ENCODE measurements at places on chromosomes 2 and 18.

GRCh38 chr2:168781191-168781817, 21.1 kb upstream of the NOSTRIN start:
- no peak for DNase-seq

DNA sequence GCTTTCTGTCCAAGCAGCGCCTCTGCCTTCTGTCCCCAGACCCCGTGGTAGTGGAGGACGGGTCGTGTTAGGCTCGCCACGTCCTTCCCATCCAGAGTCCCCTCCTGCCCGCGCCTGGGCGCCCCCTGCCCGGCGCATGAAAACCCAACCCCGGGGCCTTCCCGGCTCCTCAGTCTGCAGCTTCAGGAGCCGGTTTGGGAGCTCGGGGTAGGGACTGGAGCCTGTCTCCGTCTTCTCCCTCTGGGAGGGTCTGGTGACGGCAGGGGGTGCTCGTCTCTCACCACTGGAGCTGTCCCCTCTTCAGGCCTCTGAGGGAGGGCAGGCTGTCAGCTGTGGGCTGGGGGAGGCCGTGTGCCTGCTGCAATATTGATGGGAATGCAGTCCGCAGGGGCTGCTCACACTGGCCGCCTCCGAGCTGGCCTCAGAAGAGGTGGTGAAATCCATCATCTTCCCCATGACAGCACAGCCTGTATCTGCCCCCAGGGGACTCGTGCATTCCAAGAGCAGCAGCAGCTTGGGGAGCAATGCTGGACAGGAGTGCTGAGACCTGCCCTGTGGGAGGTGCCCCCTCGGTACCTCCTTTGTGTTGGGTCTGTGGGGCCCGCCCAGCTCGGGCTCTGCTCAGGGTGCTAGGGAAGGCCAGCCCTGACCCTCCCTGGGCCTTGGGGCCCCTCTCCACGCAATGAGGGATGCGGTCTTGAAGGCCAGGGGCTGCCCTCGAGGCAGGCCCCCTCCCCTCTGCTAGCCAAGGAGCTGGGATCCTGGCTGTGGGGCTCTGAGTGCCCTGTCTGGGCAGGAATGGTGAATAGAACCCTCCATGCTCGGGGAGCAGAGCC, 17.8 kb upstream of the KLHL30 start:
- DNase-seq: peak; percentile 35

GRCh38 chr18:11071300-11071699, 78.1 kb downstream of the PIEZO2 start:
- DNase-seq: no peak

GRCh38 chr2:132715386-132716351, 45.7 kb upstream of the LYPD1 start:
- no peak for DNase-seq

GRCh38 chr2:205212357-205212756, 469.9 kb upstream of the NRP2 start:
- peak; percentile 21 for DNase-seq

- no peak for DNase-seq
These were observed 152.6 kb upstream of the TTC39C start for GRCh38 chr18:23861805-23862470.

DNA sequence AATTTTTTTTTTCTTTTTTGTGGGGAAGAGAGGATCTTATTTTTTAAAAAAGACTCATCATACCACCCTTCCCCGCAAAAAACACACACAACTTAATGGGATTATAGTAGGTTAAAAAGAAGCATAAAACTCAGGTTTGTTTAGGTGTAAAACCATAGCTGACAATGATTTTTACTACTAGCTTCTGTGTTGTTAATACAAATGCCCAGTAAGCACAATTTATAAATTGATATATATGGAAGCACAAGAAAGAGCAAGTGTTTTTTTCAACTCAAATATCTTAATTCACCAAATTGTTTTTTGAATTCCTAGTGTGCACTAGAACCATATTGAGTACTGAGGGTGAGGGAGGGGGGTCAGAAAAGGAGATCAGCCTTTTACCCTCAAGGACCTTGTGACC, 7.0 kb downstream of the STAT4 start:
- DNase-seq: no peak

GRCh38 chr18:36757081-36757480, 71.7 kb downstream of the TPGS2 start:
- DNase-seq: peak; percentile 48

GRCh38 chr18:22639026-22639463, 221.3 kb upstream of the CTAGE1 start:
- DNase-seq: no peak

GRCh38 chr2:127094509-127095366, 12.2 kb downstream of the BIN1 start:
- no peak for DNase-seq

- DNase-seq: peak; percentile 96
These were observed 14.3 kb downstream of the KCNH7 start for GRCh38 chr2:162824304-162824703.

DNA sequence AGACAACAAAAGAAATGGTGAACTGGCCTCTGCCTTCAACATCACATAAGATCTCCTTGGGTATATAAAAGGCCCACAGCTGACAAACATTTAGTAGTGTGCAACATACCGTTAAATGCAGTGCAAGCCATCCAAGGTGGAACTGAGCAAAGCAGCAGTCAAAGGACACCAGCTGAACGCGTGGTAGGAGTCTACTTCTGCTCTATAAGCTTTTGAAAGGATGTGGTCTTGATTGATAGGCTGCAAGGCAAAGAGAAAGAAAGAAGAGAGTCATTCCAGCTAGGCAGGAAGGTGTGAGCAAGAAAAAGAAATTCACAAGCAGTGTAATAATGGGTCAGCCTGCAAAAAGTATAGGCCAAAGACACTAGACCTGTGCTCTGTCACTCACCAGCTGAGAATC, 356.3 kb downstream of the SATB2 start:
- DNase-seq: no peak

GRCh38 chr18:2150566-2150965, 420.7 kb downstream of the METTL4 start:
- no peak for DNase-seq

GRCh38 chr2:68845043-68845442, 26.2 kb downstream of the BMP10 start:
- DNase-seq: no peak

- no peak for DNase-seq
These were observed 125.3 kb upstream of the KLF7 start for GRCh38 chr2:207290833-207291624.

GRCh38 chr2:208315081-208315788, 49.2 kb downstream of the PIKFYVE start:
- DNase-seq: no peak

GRCh38 chr2:38164881-38165280, 88.9 kb upstream of the CYP1B1 start:
- DNase-seq: no peak

- DNase-seq: no peak
These were observed at the start of gene COLEC11 for GRCh38 chr2:3594493-3595281. TSS of gene COLEC11 (plus strand) at chr2:3595112. CDS start at chr2:3604341, 9,229 bp downstream.

- no peak for DNase-seq
These were observed 266.5 kb downstream of the NEDD4L start for GRCh38 chr18:58310517-58310916.

Measured in NCI-H2171 treated with DMSO at 0.1 percent for 48 hours (cell line).